ENCODE measurements at places on chromosomes 4 and X. TPM values are rescaled to one million over a fixed set of nuclear protein-coding genes. Genes with fewer than 3 reads are reported as not detected.

DNA sequence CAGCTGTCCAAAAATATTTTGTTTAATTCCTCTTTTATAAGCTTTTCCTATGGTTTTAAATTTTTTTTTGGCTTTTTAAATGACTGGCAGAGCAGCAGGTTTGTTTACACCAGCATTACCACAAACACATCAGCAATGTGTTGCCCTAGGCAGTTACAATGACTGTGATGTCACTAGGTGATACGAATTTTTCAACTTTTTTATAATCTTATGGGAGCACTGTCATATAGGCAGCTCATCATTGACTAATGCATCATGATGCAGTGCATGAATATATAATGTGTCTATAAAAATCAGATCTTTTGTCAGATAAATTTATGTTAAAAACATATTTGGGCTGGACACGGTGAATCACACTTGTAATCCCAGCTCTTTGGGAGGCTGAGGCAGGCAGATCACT is 231.6 kb upstream of the SLIT2 start:
- DNase-seq = no peak

GRCh38 chr4:84484236-84484635 is 14.9 kb downstream of the NKX6-1 start:
- DNase-seq = no peak

DNA sequence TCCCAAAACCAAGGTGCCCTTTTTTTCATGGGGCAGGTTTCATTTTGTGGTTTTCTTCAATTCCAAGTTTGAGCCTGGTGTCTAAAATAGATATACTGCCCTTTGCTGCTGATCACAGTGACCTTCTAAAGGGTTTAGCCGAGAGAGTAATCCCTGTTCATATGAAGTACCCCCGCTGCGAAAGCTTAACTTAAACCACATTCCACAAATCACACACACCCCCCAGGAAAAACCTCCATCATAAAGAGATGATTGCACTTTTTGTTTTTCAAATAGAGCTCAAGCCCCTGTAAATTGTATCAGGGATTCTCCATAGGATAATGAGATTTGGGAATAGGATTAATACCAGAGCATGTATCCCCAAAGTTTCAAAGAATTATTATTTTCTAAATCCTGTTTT is 90.8 kb downstream of the USP46 start:
- no peak for DNase-seq

DNA sequence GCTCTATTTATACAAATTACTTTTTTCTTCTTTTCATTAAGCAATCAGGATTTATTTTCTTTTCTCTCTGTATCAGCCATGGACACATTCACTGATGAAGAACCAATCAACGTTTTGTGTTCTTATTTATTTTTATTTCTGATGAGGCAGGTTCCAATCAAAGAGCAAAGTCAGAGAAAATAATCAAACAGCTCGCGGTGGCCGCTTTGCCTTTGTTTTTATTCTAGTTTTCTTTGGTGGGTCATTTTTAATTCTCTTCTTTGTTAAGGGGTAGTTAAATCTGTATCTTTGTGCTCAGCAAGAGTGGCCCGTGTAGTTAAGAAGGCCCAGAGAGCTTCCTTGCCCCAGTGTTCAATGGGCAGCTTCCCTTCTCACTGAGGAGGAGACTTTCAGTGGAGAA is 71.4 kb downstream of the FBXO8 start:
- DNase-seq = no peak

DNA sequence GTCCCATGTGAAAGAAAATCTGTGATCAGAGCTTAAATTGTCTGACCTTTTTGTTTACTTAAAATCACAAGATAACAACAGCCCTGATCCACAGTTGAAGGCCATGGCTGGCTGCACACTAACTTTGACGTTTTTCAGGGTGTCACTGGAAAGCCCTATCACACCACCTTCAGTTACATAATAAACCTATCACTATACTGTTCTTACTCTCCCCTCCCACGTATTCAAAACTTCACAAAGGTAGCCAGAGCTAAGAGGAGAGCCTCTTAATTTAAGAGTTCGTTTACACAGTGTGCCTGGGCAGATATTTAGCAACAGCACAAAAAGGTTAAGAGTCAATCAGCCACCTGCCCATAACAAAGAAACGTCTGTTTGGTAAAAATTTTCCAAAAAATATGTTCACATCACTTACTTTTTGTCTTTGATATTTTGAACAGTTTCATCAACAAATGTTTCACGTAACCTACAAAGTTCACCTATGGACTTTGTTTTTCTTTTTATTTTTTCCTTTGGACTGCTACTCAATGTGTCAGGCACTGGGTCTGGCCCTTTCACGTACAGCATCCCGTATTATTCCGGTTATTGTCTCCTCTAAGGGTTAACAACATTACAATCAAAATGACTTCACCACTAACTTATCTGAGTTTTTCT is 25.0 kb downstream of the RFC1 start:
- no peak for DNase-seq

DNA sequence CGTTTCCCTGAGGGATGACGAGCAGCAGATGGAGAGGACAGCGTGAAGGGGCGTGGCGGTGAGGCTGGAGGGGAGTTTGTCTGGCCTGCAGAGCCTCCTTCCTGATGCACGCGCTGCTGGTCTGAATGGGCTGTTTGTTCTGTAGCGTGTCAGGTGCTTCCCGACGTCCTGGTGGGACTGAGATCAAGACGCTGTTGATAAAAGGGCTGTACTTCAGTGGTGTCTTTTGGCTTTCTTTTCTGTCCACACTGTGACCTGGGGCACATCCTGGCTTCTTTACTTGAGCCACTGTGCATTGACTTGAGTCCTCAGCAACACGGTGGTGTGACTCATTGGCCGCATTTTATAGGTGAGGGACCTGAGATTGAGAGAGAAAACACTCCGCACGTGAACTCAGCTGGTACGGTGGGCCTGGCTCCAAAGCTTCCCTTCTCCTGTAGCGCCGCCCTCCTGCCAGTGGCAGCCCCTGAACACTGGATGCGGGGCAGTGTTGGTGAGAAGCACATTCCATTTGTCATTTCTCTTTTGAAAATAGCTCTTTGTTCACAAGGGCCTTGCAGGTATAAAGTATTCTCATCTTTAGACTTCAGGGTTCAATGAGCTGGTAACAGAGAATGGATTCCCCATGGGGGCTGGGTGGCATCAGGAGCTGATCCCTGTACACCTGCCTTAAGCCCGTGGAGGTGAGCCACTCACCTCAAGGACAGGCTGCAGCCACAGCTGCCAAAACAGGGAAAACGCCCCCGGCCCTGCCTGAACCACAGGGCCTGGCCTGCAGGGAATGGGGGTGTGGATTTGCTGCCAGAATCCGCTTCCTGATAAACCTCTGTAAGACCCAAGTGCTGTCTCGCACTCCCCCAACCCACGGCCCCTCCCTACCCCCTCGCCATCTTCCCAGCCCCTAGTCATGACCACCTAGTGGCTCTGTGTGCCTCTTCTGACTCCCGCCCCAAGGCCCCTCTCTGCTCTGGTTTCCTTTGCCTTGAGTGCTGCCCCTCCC is 29.2 kb downstream of the NSG1 start:
- DNase-seq = no peak

GRCh38 chr4:139808808-139809756 is 143.5 kb downstream of the MGST2 start:
- no peak for DNase-seq

DNA sequence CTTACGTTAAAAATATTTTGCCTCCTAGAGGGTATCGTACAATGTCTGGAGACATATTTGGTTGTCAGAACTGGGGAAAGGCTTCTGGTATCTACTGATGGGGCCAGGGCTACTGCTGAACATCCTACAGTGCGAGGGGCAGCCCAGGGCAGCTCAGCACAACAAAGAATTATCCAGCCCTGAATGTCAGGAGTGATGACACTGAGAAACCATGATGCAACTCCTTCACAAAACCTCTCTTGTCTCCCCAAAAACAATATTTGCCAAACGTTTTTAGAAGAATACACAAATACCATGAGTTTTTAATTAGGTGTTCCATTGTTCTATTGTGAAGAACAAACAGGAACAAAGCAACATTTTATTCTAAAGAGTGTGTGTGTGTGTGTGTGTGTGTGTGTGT is 43.4 kb upstream of the CLNK start:
- no peak for DNase-seq

DNA sequence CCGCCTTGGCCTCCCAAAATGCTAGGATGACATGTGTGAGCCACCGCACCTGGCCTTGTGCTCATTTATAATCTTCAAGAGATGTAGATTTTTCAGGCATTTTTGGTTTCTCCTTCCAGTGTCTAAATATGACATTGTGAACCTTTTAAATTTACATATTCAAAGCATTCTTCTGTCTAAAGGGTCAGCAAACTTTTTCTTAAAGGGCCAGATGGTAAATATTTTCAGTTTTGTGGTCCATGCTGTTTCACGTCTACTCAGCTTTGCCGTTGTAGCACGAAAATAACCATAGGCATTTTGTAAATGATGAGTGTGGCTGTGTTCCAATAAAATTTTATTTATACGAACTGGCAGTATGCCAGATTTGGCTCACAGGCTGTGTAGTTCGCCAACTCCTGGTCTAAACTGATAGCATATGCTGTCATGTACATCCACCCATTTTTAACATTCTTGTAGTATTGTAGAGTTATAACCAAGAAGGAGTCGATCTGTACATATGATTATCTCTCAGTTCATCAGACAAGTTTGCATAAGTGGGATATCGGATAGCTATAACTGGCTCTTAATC is 12.7 kb upstream of the GCNA start:
- no peak for DNase-seq

DNA sequence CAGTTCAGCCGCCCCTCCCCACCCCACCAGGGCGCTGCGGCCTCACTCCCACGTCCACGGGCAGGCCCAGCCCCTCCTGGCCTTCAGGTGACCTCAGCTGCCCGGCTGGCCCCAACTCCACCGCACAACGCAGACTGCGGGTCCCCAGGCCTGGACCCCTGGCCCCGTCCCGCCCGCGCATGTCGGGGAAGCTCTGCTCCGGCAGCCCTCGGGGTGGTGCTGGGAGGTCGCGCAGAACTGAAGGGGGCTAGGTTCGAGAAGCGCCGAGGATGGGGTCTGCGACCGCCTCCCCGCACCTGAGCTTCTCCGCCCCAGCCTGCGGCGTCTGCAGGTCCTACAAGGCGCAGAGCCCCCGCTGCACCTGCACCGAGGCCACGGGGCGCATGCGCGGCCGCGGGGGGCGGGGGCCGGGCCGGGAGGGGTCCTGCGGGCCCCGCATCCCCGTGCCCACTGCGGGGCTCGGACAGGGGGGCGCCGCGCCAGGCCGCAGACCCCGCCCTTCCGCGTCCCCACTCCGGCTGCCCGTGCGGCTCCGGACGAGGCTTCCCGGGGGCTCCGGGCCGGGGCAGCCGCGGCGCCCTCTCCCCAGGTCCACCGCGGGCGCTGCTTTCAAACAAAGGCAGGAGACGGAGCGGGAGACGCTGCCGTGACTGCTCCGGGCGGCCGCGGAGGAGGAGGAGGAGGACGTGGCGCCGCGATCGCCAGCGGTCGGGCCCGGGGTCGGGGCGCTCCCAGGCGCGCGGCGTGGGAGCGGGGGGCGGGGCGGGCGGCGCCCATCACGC is 672 bp upstream of the NAT8L start:
- no peak for DNase-seq

DNA sequence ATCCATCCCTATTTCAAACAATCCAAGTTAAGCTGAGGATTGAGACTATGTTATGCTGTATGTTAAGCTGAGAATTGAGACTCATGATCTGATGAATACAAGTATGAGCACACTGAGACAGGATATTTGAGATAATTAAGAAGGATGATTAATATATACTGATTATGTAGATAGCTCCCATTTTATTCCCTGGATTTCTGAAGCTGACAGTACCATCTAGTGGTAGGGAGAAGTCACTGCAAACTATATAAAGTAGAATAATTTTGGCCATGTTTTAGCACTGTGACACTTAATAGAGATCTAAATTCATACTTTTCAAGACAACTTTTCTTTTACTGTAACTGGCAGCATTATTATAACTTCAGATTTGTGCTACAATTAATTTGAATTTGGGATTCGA is 63.8 kb upstream of the HPRT1 start:
- DNase-seq = no peak

DNA sequence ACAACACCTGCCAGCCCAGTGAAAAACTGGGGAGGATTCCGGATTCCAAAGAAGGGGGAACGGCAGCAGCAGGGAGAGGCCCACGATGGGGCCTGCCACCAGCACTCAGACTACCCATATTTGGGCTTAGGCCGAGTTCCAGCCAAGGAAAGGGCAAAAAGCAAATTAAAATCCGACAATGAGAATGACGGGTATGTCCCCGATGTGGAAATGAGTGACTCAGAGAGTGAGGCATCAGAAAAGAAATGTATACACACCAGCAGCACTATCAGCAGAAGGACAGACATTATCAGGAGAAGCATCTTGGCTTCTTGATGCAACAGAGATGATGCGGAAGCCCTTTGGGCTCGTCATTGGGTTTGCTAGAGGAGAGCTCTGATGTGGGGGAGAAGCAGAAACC is 62.4 kb downstream of the JADE1 start:
- peak; percentile 15 for DNase-seq

- DNase-seq = no peak
Observed at GRCh38 chr4:71828470-71828869, 44.6 kb upstream of the GC start.

GRCh38 chrX:2614911-2615310 is 76.2 kb upstream of the CD99 start:
- peak; percentile 58 for DNase-seq

- peak; percentile 70 for DNase-seq
Observed at GRCh38 chr4:151408630-151409469, at the start of gene FHIP1A. TSS of gene FHIP1A (plus strand) at chr4:151409176. CDS start at chr4:151566260, 157,084 bp downstream.

GRCh38 chr4:7820031-7820818 is 119.4 kb downstream of the AFAP1 start:
- no peak for DNase-seq

DNA sequence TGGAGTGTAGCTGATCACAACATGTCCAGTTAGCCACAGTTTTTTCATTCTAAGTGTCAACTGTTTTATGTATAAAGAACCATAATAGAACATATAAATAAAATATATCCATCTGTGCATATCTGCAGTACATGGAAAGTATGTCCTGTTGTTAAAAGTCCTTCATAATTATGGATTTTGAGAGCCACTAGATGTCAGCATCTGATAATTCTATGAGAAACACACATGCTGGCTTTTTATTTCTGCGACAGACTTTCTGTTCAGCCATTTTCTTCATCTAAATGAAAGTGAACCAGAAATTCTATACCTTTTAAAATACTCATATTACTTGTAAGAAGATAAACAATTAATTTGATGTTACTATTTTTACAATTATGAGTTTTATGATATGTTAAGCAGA is 251.5 kb downstream of the GPM6A start:
- DNase-seq = peak; percentile 1

Gene DOCK11
- total RNA-seq = 6.2 TPM

Gene SOD3
- total RNA-seq = not detected

Gene RNF128
- total RNA-seq = 2.8 TPM

Gene ANXA5
- total RNA-seq = 445 TPM

Gene XAGE2
- total RNA-seq = not detected

Data from foreskin keratinocyte (primary cell).